NB4 (cell line): ENCODE measurements at places on chromosomes 2 and 18.

DNA sequence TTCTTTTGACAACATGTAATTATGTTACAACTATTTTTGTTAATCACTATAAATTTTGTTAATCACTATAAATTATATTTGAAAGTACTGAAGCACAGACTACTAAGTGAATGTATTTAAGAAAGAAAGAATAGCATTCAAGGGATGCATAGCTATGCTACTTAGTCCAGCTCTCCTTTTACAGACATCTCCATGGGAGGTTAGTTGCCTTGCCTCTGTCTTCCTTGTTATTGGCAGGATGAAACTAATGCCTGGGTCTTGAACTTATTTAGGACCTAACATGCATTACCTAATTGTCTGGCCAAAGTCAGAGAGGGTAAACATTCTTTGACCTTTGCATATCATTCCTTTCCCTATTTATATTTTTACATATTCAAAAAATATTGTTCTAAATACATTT is 519.5 kb downstream of the NRXN1 start:
- DNase-seq, result no peak

GRCh38 chr2:216131175-216131926 is 22.2 kb downstream of the XRCC5 start:
- DNase-seq, result no peak

- no peak for DNase-seq
Observed at GRCh38 chr2:13604951-13605661, 888.4 kb downstream of the TRIB2 start.

GRCh38 chr2:50355891-50356290 is 676.0 kb downstream of the NRXN1 start:
- DNase-seq, result no peak

- DNase-seq, result peak; percentile 24
Observed at GRCh38 chr2:143841935-143842334, 678.0 kb downstream of the ZEB2 start.

GRCh38 chr2:214376618-214377285 is 34.1 kb upstream of the VWC2L start:
- no peak for DNase-seq

DNA sequence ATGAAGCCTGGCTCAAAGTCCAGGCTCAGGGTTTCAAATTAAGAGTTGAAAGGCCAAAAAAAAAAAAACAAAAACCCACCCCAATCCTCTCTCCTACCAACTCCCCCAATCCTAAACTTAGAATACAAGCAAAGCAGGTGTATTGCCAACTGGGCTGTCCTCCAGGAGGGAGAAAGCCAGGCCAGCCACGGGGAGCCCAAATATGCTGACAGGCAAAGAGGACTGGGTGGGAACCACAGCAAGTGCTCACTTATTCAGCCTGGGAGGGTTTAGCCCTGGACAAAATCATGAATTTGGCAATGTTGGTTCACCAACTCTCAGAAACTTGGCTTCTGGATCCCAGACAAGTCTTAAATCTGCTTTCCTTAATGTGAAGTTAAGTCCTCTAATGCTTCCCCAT is 36.5 kb downstream of the GKN2 start:
- DNase-seq, result no peak

GRCh38 chr2:69111076-69111475 is 98.1 kb downstream of the ANTXR1 start:
- DNase-seq, result no peak

GRCh38 chr2:197001921-197002320 is 75.4 kb upstream of the PGAP1 start:
- DNase-seq, result no peak

- no peak for DNase-seq
Observed at GRCh38 chr18:9417073-9417851, 58.1 kb upstream of the RALBP1 start.

GRCh38 chr2:11835403-11835802 is 89.0 kb downstream of the LPIN1 start:
- DNase-seq, result peak; percentile 50

DNA sequence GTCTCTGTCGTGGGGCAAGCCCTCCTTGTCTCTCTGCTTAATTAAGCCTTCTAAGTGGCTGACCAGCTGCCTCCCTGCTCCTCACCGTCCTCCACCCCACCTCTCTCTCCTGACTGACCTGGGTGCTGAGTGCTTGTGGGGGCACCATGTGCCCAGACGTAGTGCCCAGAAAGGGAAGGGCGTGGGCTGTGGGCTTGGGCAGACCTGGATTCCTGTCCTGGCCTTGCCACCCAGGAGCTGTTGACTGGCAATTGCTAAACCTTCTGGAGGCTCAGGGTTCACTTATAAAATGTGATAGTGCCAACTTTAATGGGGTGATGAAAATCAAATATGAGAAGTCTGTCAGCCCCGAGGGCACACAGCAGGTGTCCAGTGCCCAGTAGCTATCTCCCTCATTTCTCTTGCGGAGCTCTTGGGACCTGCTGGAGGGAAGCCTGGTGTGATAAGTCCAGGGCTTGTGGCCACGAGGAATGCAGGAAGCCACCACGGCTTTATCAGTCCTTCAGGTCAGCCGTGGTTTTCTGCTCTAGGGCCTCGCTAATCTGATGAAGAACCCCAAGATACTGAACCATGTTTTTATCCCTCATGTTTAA is 22.0 kb upstream of the INHBB start:
- no peak for DNase-seq

GRCh38 chr18:477565-477964 is 22.9 kb downstream of the COLEC12 start:
- no peak for DNase-seq

GRCh38 chr2:43387092-43388062 is 161.0 kb upstream of the ZFP36L2 start:
- DNase-seq, result no peak

DNA sequence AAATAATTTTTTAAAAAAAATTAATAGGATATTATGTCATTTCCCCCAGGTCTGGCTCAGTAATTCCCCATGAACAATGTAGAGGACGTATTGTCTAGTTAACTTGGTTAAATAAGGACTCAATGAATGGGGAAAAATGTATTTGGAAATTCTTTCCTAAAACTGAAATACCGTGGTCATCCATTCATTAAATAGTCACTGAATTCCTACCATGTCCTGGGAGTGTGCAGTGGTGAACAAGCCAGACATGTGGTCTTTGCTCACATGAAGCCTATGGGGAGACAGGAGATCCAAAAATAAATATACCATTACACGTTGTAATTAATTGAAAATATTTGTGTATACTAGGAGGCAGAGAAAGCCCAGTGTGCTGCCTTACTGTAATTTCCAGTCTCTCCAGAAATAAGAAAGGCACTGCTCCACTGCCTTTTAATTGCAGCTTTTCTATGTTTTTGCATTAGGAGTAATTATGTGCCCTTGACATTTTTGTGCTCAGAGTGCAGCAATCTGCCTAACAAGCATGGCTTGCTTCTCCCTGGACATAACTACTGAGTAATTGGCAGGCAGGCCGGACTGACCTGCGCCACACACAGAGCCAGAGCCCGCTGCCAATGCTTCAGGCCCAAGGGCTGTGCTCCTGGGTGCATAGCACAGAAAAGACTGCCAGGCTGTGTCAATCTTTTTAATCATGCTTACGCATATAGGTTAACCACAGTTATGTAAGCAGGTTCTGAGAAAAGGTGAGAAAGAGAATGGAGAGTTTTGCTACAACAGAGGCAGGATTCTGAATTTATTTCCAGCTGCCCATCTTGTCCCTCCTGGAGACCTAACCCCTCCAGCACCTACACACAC is 22.2 kb upstream of the TTC39C start:
- DNase-seq, result no peak

GRCh38 chr2:149145314-149146295 is 107.1 kb downstream of the LYPD6B start:
- DNase-seq, result no peak

DNA sequence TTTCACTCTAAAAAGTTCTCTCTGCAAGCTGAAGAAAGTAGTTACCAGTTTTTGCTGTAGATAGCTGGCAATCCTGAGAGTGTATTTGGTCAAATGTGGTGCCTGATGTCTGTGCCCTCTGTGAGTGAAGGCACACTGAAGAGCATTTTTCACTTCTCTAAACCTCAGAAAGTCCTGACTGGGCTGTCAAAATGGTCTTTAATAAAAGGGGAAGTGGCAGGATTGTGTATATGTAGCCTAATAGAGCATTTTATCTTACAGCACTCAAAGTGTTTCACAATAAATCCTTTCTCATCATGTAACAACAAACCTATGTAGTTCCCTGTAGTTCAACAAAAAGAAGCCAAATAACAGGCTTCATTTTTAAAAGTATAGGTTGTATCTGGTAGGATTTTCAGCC is 1552.3 kb upstream of the SLC39A10 start:
- peak; percentile 65 for DNase-seq

DNA sequence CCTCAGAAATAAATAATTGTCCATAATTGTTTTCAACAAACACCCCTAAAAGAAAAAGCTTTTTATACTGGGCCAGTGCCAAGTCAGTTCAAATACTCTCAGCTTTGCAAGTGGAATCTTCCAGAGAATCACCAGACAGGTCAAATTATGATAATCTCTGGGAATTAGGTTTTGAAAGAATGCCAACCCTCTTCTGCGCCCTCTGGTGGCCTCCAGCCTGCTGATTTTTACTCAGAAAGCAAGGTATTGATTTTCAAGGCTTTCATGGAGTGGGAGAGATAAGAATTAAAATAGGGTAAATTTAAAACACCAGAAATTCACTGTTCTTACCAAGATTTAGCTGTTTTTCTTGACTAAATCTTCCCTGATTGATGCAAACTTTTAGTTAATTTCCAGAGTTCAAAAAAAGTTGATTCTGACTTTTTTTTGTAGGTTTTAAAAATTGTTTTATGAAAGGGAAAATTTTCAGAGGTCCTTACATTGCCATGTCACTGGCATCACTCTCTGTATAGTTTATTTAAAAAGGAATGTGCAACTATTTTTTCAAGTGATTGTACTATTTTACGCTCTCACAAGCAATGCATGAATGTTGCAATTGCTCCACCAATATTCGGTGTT is 282.9 kb upstream of the TNP1 start:
- DNase-seq, result peak; percentile 53

DNA sequence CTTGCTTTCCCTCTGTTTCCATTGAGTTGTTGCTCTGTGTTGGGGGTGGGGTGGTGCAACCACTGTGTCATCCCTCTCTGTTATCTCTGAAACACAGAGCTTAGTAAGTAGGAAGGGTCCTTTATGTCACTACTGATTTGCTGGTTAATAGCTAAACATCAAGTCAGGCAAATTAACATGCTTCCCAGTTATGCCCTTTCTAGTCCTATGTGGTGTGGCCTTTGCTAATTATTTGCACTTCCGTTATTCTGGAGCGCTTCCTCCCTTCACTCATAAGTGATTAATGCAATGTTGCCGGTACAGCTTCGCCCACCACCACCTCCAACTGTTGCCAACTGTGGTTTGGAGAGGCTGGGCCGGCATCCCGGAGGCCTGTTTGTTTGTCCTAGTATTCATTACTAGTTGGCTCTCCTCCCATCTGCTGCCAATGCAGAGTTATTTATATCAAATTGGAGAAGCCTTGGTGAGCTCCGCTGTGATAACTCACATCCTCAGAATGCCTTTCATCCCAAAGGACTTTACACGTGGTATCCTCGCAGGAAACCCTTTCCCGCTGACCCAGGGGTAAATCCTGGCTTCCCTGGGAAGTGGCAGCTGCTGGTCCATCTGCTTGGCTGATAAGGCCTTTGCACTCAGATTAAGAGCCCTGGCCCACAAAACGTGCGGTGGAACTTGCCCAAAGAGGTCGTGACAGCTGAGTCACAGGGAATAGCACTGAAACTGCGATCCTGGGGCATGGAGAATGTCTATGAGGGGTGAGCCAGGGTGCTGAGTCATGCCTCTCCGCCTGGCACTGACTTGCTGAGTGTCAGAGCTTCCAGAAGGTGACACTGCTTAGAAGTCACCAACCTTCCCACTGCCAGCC is 72.0 kb upstream of the ZCCHC2 start:
- peak; percentile 93 for DNase-seq

DNA sequence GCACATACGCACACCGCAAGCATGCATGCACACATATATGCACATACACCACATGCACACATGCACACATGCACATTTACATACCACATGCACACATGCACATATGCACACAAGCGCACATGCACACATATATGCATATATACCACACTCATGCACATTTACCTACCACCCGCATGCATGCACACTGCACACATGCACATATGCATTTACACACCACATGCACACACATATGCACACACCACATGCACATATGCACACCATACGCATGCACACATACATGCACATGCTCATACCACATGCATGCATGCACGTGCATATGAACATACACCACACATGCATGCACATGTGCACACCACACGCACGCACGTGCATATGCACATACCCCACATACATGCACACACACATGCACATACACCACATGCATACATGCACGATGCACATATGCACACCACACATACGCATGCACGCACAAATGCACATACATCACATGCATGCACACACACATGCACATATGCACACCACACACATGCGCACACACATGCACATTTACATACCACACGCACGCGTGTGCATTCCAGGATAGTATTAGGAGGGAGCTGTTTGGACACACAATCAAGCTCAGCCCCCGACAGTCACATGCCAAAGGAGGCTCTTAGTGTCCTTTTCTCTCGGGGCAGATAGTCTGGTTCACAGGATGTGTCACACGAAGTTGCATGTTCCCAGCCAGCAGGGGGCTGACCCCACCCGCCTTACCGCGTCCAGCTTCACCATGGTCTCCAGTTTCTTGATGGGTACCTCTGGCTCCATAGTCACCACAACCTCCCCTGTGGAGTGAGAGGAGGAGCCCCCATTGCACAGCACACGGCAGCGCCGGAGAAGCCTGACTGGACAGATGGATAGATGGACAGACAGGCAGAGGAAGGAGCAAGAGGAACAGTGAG is 5.9 kb downstream of the OTOF start:
- DNase-seq, result peak; percentile 57

- DNase-seq, result peak; percentile 10
Observed at GRCh38 chr2:65722028-65722778, 289.8 kb upstream of the SPRED2 start.

- no peak for DNase-seq
Observed at GRCh38 chr18:35736696-35737095, 155.2 kb downstream of the GALNT1 start.
